Temporal lobe (tissue), 4 donors: ENCODE measurements at places on chromosomes 11 and 22. TPM values are rescaled to one million over a fixed set of nuclear protein-coding genes. Genes with fewer than 3 reads are reported as not detected.

LRP4 gene
- 14.5 TPM for total RNA-seq

OR2AG1 gene
- not detected for total RNA-seq

TEX12 gene
- total RNA-seq = 0.49 TPM

MIAT gene
- 87.3 TPM for total RNA-seq

RIC3 gene
- 23.1 TPM for total RNA-seq

RFPL1 gene
- not detected for total RNA-seq

MED15 gene
- total RNA-seq = 12.5 TPM
